GM23248 (cell line): ENCODE measurements at places on chromosomes 7 and 10.
A peak's percentile ranks its signal among the peaks of the same experiment; 100 is the strongest.

DNA sequence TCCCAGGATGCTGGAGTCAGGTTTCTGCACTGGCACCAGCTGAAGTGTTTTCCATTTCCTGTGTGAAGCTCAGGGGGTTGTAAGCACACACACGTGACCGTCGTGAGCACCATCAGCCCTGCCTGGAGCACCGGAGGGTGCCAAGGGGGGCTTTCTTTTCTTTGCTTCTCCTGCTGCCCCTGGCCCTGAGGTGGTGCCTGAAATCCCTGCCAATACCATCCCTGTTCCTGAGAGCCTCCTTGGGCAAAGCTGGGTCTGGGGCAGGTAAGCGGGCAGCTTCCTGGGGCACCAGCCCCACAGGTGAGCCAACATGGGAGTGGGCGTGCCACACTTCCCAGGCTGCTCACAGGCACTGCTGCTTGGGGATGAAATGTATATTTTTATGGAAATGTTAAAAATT is 593.6 kb downstream of the DNAJB6 start:
- DNase-seq, result no peak

DNA sequence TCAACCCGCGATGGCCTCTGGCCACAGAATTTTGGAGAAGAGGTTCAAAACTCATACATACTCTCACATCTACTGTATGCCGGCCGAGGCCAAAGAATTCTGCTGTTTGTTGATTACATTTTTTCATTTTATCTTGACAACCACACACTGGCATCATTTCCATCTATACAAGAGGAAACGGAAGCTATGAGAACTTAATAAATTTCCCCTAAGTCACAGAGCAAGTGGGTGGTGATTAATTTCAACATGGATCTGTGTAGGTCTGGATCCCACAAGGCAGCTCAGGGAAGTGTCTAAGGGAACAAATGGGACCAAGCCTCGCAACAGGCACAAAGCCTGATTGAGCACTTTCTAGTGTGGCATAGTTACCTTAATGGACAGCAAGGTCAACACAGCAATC is 18.0 kb downstream of the ELMO1 start:
- DNase-seq, result no peak

DNA sequence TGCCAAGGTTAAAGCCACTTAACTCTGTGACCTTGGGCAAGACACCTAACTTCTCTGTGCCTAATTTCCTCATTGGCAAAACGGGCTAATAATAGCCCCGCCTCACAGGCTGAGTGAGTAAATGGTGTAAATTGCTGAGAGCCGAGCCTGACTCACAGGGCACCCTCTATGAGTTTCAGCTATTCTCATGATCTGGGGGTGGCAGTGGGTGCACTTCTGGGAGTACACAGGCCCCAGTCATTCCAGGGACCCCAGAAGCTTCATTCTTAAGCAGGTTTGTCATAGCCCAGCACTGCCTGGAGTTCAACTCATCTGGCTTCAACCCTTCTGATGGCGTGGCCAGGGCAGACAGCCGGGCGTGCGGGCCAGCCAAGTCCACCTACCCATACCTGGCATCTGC is 137.2 kb downstream of the GRID1 start:
- peak; percentile 57 for DNase-seq

- DNase-seq, result peak; percentile 73
Measured at GRCh38 chr10:51524041-51524440, 175.4 kb downstream of the CSTF2T start.

GRCh38 chr10:56662765-56663447 is 301.8 kb upstream of the ZWINT start:
- no peak for DNase-seq

GRCh38 chr7:140673063-140673773 is 473 bp downstream of the ADCK2 start:
- peak; percentile 59 for DNase-seq

- peak; percentile 81 for DNase-seq
Measured at GRCh38 chr10:84296091-84296981, 32.1 kb upstream of the CCSER2 start.

DNA sequence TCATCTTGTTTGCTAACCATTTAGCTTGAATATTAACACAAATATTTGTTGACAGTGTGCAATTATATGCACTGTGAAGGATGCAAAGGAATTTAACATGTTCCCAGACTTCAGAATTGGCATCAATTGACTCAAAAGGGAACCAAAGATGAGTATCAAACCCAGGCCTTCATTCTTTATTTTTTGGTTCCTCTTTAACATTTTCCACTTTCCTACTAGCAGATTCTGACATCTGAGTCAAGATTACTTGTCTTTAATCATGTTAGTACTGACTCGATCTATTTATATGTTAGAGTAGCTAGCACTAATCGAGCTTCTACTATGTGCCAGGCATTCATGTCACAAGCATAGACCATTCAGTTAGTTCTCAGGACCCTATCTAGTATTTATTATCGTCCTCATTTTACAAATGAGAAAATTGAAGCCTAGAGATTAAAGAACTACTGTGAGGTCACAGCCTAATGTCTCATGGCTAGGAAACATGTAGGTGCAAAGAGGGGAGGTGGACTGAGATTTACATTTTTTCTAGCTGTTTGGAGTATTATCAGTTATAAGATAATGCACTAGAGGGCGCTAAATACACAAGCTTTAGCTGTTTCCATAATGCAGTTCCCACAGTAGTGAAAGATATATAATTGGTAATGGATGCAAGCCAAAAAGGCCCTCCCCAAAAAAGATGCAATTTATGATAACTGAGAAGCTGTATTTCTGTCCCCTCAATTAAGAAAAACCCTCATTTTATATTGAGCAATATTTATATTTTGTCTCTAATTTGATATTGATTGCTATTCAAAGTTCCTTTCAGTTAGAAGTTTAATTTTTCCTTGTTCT is 32.9 kb upstream of the KMT2E start:
- DNase-seq, result peak; percentile 84

DNA sequence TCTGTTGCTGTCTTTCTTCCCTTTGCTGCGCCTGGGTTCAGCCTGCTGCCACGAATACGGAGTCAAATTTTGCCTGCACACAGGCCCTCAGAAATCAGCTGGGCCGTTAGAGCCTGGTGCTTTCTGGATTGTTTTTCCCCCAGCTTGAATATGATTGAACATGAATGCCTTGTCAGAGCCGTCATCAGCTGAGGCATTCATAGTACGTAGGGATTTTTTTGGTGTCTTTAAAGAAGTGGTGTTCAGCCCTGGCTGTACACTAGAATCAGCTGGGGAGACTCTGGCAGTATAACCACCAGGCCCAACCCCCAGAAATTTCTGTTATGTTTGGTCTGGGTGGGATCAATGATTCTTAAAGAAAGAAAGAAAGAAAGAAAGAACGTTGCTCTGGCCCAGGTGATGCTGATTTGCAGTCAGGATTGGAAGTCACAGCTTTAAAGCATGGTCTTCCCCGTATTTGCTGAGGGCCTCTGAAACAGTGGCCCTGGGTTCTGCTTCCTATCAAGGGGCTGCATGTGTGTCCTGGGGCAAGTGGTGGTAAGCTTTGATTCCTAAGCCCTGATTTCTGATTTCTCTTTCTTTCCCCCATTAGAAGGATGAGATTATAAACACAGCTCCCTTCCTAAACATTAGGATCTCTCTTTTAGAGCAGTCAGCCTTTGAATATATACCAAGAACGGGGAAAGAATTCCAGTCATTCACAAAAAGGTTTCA is 24.7 kb downstream of the NUB1 start:
- no peak for DNase-seq

GRCh38 chr7:20310963-20311742 is 19.5 kb upstream of the ITGB8 start:
- peak; percentile 66 for DNase-seq

DNA sequence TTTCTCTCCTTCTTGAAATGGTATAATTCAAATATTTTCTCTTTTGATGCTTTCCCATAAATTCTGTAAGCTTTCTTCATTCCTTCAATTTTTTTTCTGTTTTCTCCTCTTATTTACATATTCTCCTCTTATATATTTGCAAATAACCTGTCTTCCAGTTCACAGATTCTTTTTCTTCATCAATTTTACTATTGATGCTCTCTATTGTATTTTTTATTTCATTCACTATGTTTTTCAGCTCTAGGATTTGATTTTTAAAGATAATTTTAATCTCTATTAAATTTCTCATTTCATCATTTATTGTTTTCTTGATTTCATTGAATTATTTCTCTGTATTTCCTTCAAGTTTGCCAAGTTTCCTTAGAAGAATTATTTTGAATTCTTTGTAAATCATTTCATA is 54.0 kb upstream of the PRPS1L1 start:
- DNase-seq, result no peak

GRCh38 chr7:39644170-39644569 is 20.8 kb downstream of the RALA start:
- DNase-seq, result peak; percentile 76

GRCh38 chr7:50584386-50584785 is 19.2 kb upstream of the DDC start:
- no peak for DNase-seq

- DNase-seq, result no peak
Measured at GRCh38 chr7:137951700-137952425, 50.0 kb downstream of the CREB3L2 start.

GRCh38 chr10:30980951-30981616 is 50.6 kb downstream of the ZNF438 start:
- DNase-seq, result peak; percentile 76

GRCh38 chr7:42035210-42035609 is 201.8 kb downstream of the GLI3 start:
- peak; percentile 68 for DNase-seq

- no peak for DNase-seq
Measured at GRCh38 chr7:121073463-121074099, 85.1 kb downstream of the CPED1 start.

GRCh38 chr7:63927261-63927660 is 71.4 kb upstream of the ZNF722 start:
- no peak for DNase-seq

GRCh38 chr10:22927661-22928403 is at the start of gene ARMC3:
ARMC3 (plus strand) TSS chr10:22928053; CDS start chr10:22931997, 3,944 bp downstream.
- peak; percentile 76 for DNase-seq
